ENCODE measurements at places on chromosomes 3 and 15. TPM values are rescaled to one million over a fixed set of nuclear protein-coding genes. Genes with fewer than 3 reads are reported as not detected.

GRCh38 chr3:17674082-17674686 lies 68.2 kb downstream of the TBC1D5 start:
- DNase-seq = no peak

- DNase-seq = no peak
These were observed 85.7 kb downstream of the VGLL4 start for GRCh38 chr3:11558002-11558401.

- DNase-seq = no peak
These were observed 22.0 kb downstream of the TMPRSS7 start for GRCh38 chr3:112056451-112056929.

GRCh38 chr15:78875107-78875914 lies 2.6 kb downstream of the MORF4L1 start:
- no peak for DNase-seq

DNA sequence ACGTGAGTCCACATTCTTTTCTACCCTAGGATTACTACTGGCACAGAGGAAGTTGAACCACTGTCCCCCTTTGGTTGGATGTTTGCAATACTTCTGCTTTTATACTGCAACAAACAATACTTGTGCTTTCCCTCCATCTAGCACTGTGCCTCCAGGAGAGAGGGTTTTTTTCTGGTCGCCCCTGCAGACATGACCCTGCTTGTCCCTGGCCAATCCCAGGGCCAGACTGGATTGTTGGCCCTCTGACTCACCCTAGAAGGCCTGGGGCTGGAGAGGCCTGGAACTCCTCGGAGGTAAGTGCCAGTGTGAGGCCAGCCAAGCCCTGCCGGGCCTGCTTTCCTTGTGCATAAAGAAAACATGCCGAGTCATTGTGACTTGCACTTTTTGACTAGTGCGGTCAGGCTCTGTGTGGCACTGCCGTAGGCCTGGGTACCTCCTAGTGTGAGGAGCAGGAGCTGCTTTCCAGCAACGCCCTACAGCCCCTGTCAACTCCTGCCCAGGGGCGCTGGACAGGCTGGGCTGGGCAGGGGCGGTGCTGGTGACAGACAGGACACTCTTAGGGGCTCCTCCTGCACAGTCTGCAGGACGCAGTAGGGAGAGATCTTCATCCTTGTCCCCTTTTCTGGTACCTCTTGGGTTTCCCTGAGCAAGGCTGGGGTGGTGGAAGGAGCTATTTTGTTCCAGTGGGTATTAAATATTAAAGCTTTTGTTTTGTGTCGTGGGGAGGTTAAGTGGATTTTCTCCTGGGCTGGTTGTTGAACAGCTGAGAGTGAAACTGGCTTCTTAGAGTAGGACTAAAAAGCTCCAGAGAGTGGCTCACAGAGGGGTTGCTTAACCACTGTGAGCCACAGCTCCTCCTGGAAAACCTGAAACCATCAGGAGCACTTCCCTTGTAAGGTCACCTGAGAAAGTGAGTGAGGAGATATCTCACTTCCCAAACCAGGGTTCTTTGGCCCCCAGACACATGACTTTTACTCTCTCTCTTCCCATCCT lies 14.4 kb upstream of the TKT start:
- no peak for DNase-seq

- no peak for DNase-seq
These were observed 31.9 kb upstream of the SPTSSB start for GRCh38 chr3:161403251-161403650.

DNA sequence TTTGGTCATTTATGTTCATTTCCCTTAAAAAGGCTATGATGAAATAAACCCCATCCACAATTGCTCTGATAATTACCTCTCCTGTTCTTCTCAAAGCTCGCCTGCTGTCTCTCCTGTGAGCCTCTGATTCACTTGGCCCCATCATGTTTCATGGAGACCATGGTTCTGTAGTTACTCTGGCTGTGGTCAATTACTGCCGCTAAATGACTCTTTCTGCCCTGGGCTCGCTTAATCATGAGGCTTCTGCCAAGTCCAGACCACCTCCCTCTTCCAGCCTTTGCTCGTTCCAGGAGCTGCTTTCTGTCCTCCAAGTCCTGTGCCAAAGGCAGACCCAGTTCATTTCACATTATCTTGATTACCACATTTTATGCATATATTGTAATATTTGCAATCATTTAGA lies 91.9 kb downstream of the THSD4 start:
- no peak for DNase-seq

GRCh38 chr3:120451272-120451761 lies 525 bp upstream of the FSTL1 start:
- no peak for DNase-seq

- no peak for DNase-seq
These were observed 878.1 kb downstream of the SI start for GRCh38 chr3:164200053-164200823.

DNA sequence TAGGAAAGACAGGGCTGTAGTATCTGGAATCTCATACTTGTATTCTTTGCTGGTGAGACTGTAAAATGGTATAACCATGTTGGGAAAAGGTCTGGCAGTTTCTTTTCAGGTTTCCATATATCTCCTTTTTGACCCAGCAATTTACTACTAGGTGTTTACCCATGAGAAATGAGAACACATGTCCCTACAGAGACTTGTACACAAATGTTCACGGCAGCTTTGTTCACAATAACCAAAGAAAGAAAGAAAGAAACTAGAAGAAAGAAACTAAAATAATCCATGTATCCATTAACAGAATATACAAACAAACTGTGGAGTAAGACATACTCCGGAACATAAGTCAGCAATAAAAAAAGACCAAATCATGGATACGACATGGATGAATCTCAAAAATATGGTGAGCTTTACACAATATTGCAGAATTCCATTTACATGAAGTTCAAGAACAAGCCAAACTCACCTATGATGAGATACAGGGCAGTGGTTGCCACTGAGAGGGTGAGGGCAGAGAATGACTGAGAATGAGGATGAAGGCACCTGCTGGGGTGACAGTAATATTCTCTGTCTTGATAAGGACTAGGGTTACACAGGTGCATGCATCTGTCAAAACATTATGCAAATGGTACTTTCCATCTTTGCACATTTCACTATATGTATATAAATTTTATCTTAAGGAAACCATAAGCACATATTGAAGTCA lies 2.7 kb downstream of the RFTN1 start:
- DNase-seq = no peak

DNA sequence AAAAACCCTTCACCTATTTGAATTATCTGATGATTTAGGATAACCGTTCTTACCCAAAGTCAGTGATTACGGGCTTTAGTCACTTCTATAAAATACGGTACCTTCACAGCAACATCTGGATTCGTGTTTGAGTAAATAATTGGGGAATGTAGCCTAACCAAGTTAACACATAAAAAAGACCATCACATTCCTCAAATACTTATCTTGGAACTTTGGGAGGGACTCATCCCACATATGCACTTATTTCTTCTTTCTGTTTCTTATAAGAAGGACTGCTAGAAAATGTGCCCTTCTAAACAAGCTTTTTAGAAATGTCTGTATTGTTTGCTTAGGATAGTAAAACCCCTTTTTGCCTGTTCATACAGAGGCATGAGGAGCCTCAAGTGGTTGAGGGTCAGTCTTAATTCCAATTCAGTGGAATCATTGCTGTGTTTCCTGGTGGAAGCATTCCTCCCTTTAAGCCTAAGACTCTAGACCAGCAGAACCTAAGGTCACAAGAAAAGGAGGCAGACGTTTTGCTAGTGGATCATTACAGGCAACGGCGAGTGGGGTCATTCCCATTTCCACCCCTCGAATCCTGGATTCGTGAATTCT lies 67.5 kb downstream of the TMEM44 start:
- DNase-seq = no peak

DNA sequence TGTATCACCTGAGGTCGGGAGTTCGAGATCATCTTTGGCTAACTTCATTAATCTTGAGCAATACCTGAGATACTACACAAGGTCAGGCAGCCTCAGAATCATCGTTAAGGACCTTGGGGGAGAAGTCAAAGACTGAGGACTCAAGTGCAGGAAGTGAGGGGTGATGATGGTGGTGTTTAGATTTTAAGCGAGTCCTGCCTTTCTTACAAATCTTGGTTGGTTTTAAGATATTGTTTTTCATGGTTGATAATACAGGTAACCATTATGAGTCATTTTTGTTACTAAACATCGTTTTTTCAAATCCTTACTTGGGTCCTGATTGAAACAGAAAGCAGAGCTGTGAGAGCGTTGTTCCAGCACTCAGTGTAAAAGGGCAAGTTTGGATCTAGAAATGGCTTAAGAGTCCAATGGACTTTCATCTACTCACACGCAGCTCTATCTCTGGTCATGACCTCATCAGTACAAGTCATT lies 4.1 kb downstream of the RASGRP1 start:
- no peak for DNase-seq

DNA sequence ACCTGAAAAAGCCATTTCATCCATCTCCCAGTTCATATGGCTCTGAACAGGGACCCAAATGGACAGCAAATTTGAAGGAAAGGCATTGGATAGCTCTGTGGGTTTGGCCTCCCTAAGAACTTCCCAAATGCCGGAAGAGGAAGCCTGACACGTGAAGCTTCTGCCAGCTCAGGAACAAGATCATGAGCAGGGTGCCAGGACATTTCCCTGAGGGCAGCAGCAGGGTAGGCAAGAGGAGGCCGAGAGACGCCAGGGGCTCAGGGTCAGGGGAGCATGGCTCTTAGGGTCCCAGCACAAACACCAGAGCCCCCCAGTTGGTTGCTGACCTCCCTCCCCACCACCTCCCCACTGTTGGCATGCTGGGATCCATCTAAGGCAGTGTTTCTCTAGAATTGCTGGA lies 187.5 kb downstream of the MEGF11 start:
- DNase-seq = no peak

DNA sequence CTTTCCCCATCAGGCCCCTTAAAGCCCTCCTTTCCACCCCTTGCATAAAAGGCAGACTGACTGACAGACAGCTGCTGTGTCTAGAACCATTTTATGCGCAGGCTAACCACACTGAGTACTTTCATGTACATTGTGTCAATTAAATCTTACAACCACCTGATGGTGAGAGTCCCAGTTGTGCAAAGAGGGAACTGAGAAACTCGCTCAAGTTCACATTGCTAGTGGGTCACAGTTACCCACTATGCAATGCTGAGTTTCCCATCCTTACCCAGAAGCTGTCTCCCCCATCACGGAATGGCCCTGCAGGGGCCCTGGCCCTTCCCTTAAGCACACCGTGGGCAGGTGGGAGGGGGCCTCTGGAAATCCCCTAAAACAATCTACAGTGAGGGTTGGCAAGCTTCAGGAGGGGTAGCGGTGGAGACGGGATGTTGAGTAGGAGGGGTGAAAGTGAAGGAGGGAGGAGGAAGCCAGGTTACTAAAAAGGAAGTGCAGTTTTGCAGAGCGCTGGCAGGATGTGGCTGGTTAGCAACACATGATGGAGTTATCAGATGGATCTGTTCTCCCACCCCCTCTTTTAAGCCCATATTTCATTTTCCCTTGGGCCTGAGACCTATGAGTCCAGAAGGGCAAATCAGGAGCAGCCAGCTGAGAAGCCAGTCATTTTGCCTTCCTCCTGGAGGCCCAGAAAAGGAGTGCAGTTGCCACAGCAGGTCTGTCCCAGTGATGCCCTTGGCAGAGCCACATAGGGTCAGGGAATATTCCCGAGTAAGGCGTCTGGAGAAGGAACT lies 30.0 kb downstream of the STARD5 start:
- peak; percentile 87 for DNase-seq

GRCh38 chr3:111073218-111073617 lies 1.6 kb downstream of the NECTIN3 start:
- DNase-seq = no peak

- DNase-seq = no peak
These were observed 208.9 kb upstream of the TPM1 start for GRCh38 chr15:62833646-62834045.

DNA sequence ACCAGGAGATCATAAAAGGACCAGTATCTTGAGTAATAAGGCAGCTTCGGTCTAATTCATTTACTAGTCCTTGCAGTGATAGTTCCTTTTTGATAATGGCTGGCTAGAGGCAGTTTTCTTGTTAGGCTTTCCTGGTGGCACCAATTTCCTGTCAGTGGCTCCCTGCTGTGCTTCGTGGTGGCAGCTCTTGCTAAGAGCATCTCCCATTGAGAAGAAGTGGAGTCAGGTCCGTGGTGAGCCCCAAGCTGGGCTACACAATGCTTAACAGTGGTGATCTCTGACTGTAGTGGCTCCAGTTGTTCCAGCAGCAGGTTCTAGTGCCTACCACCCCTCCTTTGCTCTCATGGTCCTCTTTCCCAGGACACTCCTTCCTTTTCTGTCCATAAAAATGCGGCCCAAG lies 111.2 kb downstream of the RAP2B start:
- DNase-seq = no peak

DNA sequence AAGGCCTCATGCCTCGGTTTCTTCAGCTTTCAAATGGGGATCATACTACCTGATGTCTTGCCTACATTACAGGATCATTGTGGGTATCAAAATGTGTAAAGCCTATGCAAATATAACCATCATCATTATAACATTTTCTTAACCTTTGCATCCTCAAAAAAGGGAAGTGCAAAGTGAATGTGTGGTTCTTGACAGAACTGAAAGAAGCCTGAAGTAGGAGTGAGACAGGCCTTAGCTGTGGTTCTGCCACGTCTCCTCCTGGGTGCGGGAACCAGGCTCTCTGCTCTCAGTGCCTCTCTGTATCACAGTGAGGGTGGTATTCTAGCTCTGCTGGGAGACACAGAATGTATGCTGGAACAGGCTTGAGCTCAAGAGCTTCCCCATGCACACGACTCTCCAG lies 316.9 kb upstream of the ICE2 start:
- no peak for DNase-seq

- no peak for DNase-seq
These were observed at the start of gene MME for GRCh38 chr3:155079746-155080487. TSS of gene MME (plus strand) at chr3:155080319. CDS start at chr3:155084168, 3,849 bp downstream.

GRCh38 chr15:64507845-64508244 lies 47.5 kb downstream of the ZNF609 start:
- DNase-seq = no peak

DNA sequence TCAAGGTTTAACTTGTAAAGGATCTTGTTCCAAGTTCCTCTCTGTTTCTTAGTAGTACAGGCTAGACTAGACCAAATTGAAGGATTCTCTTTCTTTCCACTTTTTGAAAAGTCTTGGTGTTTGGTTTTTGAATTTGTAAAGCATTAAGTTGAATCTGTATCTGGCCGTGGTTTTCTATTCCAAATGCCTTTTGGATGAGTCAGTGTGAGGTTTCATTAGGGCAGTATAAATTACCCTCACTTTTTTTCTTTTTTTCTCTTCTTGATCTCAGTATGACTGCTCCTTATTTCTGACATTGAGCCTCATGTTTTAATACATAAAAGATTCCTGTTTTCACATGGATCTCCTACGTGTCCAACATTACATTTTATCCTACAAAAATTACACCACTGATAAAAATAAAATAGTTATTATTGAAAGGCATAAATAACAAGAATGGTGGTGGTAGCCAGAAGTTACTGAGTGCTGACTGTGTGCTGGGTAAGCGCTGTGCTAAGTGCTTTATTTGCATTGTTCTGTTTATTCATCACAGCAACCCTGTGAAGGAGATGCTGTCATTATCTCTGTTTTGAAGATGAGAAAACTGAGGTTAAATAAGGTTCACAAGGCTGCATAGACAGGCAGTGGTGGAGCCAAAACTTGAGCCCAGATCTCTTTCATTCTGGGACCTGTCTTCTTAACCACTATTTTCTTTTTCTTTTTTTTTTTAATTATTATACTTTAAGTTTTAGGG lies 48.3 kb downstream of the MITF start:
- no peak for DNase-seq

GRCh38 chr3:26058901-26059321 lies 269.0 kb downstream of the OXSM start:
- no peak for DNase-seq

MRAS gene
- not detected for total RNA-seq

MYO5C gene
- 3.2 TPM for total RNA-seq

CFAP44 gene
- 4.1 TPM for total RNA-seq

GOLGA8G gene
- not detected for total RNA-seq

ZBBX gene
- total RNA-seq = not detected

CPNE9 gene
- total RNA-seq = not detected

IL16 gene
- total RNA-seq = 243 TPM

FEM1B gene
- 50.7 TPM for total RNA-seq

SKOR1 gene
- total RNA-seq = 0.32 TPM

Data from activated CD8-positive, alpha-beta T cell treated with anti-CD3 and anti-CD28 coated beads, Interleukin-2, amount 10 ng/mL, durations not matched to agents 7 days and 5 days (primary cell).